Thoracic aorta (tissue), 2 donors: ENCODE measurements at places on chromosomes 3 and 15. TPM values are rescaled to one million over a fixed set of nuclear protein-coding genes. Genes with fewer than 3 reads are reported as not detected.

Gene DAZL
- not detected for total RNA-seq

Gene SH2D7
- not detected for total RNA-seq

Gene SLC12A8
- total RNA-seq: 3.0 TPM

Gene AHSG
- not detected for total RNA-seq

Gene ITIH1
- not detected for total RNA-seq

Gene BCL2A1
- total RNA-seq: not detected

Gene CLDN16
- total RNA-seq: not detected

Gene BFSP2
- total RNA-seq: not detected

Gene CNTN6
- total RNA-seq: not detected

Gene CLEC3B
- total RNA-seq: 96.6 TPM

Gene CPN2
- total RNA-seq: not detected

Gene RHOV
- total RNA-seq: not detected

Gene DCBLD2
- 33.8 TPM for total RNA-seq

Gene CDCP1
- total RNA-seq: 7.3 TPM

Gene PROS1
- 180 TPM for total RNA-seq

Gene ZDHHC19
- total RNA-seq: not detected

Gene GPR160
- total RNA-seq: 2.2 TPM

Gene LIPC
- not detected for total RNA-seq

Gene CADM2
- not detected for total RNA-seq

Gene LTF
- total RNA-seq: 3.0 TPM

Gene TMEM115
- 57.7 TPM for total RNA-seq

Gene CCDC39
- total RNA-seq: not detected

Gene CKMT1A
- total RNA-seq: not detected

Gene HPS3
- 22.9 TPM for total RNA-seq

Gene CDHR4
- 0.68 TPM for total RNA-seq

Gene RAP2B
- total RNA-seq: 18.1 TPM

Gene GPR62
- total RNA-seq: not detected

Gene RAF1
- 158 TPM for total RNA-seq

Gene ASB14
- total RNA-seq: not detected

Gene KLHL18
- 30.9 TPM for total RNA-seq

Gene SLC2A2
- total RNA-seq: not detected

Gene CYP1A1
- 0.54 TPM for total RNA-seq

Gene SLC27A2
- total RNA-seq: 2.2 TPM

Gene GLDN
- 26.0 TPM for total RNA-seq

Gene LRRIQ4
- not detected for total RNA-seq

Gene LRRC34
- 5.1 TPM for total RNA-seq

Gene CCR8
- not detected for total RNA-seq

Gene KCNAB1
- total RNA-seq: 14.2 TPM

Gene HRG
- not detected for total RNA-seq

Gene C3orf18
- total RNA-seq: 7.8 TPM

Gene SERPINI2
- not detected for total RNA-seq

Gene C3orf22
- not detected for total RNA-seq

Gene ADCY5
- total RNA-seq: 104 TPM
